ENCODE measurements at places on chromosomes 2 and 18. TPM values are rescaled to one million over a fixed set of nuclear protein-coding genes. Genes with fewer than 3 reads are reported as not detected.

The TMBIM1 gene
- total RNA-seq = 112 TPM

The GAL3ST2 gene
- not detected for total RNA-seq

The NCKAP5 gene
- not detected for total RNA-seq

The MOGAT1 gene
- total RNA-seq = not detected

The BCS1L gene
- 27.6 TPM for total RNA-seq

The TRABD2A gene
- 288 TPM for total RNA-seq

The NETO1 gene
- not detected for total RNA-seq

The EGR4 gene
- 0.15 TPM for total RNA-seq

The SAG gene
- total RNA-seq = 0.05 TPM

The TXNDC2 gene
- not detected for total RNA-seq

The ZC3H8 gene
- total RNA-seq = 8.8 TPM

The METTL4 gene
- total RNA-seq = 31.1 TPM

The MALT1 gene
- total RNA-seq = 67.9 TPM

The RSAD2 gene
- 5.6 TPM for total RNA-seq

The NPHP1 gene
- total RNA-seq = 0.11 TPM

GRCh38 chr18:70299393-70299792, 10.5 kb downstream of the SOCS6 start:
- no peaks in the 10 kb centered on the region for H3K27me3 ChIP-seq
- H3K36me3 ChIP-seq = no peaks in the 10 kb centered on the region
- DNase-seq = no peak

DNA sequence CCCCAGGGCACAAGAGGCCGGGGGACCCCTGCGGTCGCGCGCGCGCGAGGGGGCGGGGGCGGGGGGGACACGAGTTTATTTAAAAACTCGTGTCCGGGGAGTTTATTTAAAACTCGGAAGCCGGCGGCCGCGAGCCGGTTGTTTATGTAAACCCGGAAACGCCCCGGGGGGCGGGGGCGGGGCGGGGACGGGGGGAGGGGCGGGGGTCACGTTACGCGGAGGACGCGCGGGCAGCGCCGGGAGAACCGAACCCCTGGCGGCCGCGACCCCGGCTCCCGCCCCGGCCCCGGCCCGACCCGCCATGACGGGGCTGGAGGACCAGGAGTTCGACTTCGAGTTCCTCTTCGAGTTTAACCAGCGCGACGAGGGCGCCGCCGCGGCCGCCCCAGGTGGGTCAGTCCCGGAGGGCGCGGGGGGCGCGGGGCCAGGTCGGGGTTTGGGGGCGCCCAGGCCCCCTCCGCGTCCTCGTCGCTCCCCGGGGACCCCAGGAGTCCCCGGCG, 4.4 kb downstream of the NFATC1 start:
- no peaks in the 10 kb centered on the region for H3K36me3 ChIP-seq
- H3K4me1 ChIP-seq = peaks cover 22% of the 10 kb centered on the region

GRCh38 chr2:62526531-62527381, 20.8 kb upstream of the TMEM17 start:
- no peaks in the 10 kb centered on the region for H3K27me3 ChIP-seq
- H3K4me3 ChIP-seq = no peak overlapping the region
- H3K4me1 ChIP-seq = no peaks in the 10 kb centered on the region
- no peaks in the 10 kb centered on the region for H3K36me3 ChIP-seq
- no peak overlapping the region for H3K27ac ChIP-seq
- DNase-seq = no peak

DNA sequence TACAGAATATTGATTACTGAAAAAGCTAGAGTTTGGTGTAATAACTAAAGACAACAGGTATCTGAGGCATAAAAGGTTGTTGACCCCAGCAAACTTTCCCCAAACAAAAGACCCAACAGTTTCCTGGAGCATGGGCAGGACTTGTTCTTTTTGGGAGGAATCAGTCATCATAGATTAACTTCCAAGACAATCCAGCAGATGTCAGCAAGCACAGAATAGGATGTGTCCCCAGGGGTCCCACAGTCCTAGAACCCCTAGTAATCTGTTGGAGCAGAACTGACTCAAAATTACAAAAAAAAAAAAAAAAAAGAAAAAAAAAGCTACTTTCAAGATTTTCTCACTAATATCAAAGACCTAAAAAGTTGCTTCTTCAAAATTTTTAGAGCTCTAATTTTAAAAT, 564.7 kb upstream of the SLC39A10 start:
- no peak overlapping the region for H3K4me3 ChIP-seq
- no peaks in the 10 kb centered on the region for H3K36me3 ChIP-seq
- H3K27me3 ChIP-seq = no peaks in the 10 kb centered on the region

GRCh38 chr2:88053296-88053695, 2.3 kb downstream of the KRCC1 start:
- H3K4me1 ChIP-seq = peaks cover 13% of the 10 kb centered on the region
- no peaks in the 10 kb centered on the region for H3K27me3 ChIP-seq
- H3K36me3 ChIP-seq = no peaks in the 10 kb centered on the region

- H3K4me1 ChIP-seq = no peaks in the 10 kb centered on the region
- H3K27me3 ChIP-seq = no peaks in the 10 kb centered on the region
Measured at GRCh38 chr18:37270038-37270665, 295.4 kb downstream of the CELF4 start.

GRCh38 chr2:196891136-196891535, 35.4 kb downstream of the PGAP1 start:
- H3K27ac ChIP-seq = no peak overlapping the region
- H3K4me3 ChIP-seq = no peak overlapping the region
- DNase-seq = no peak
- H3K36me3 ChIP-seq = no peaks in the 10 kb centered on the region
- no peaks in the 10 kb centered on the region for H3K27me3 ChIP-seq

DNA sequence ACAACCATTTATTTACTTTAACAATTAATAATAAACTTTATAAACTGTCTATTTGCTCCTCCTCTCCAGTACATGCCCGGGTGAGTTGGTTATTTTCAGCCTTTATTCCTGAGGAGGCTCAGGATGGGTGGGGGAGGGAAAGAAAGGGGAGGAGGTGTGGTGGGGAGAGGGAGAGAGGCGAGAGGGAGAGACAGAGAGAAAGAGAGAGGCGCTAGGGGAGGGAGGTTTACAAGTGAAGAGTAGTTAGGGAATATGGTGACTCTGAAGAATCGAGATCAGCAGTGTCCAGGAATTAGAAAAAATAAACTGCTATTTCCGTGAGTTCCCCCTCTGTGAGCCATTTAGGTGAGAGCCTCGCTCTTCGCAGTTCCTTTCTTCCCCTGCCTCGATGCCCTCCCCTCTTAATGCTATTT, 138.9 kb downstream of the MEIS1 start:
- no peaks in the 10 kb centered on the region for H3K36me3 ChIP-seq
- no peak for DNase-seq
- no peaks in the 10 kb centered on the region for H3K4me1 ChIP-seq
- H3K27ac ChIP-seq = no peak overlapping the region
- no peak overlapping the region for H3K4me3 ChIP-seq

- H3K4me3 ChIP-seq = no peak overlapping the region
- H3K4me1 ChIP-seq = no peaks in the 10 kb centered on the region
- H3K27ac ChIP-seq = no peak overlapping the region
- no peaks in the 10 kb centered on the region for H3K36me3 ChIP-seq
- no peaks in the 10 kb centered on the region for H3K27me3 ChIP-seq
Measured at GRCh38 chr2:10158681-10159080, 36.1 kb downstream of the RRM2 start.

GRCh38 chr2:173239644-173240043, 115.0 kb upstream of the CDCA7 start:
- H3K4me3 ChIP-seq = no peak overlapping the region
- H3K36me3 ChIP-seq = no peaks in the 10 kb centered on the region
- no peak for DNase-seq
- no peaks in the 10 kb centered on the region for H3K4me1 ChIP-seq

GRCh38 chr2:107197594-107198294, 311.8 kb upstream of the ST6GAL2 start:
- no peak overlapping the region for H3K4me3 ChIP-seq
- H3K27me3 ChIP-seq = no peaks in the 10 kb centered on the region
- no peak overlapping the region for H3K27ac ChIP-seq

DNA sequence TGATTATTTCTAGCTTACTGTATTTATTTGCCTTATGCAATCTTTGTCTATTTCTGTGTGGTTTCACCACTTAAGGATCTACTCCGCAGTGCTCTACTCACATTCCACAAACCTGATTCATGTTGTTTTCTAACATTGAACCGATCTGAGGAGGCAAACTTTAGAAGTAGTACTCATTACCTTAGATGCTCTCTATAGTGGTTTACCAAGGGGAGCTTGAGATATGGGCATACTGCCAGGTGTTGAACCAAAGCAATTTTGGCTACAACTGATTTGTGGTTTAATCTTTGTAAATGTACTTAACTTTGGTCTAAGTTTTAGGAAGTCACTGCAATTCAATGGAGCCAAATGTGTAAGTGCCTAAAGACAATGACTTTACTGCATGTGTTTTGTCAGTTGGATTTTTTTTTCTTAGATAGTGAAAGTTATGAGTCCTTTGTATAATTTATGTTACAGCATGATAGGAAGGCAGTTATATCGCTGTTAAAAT, 50.1 kb downstream of the MAP2 start:
- no peaks in the 10 kb centered on the region for H3K4me1 ChIP-seq
- no peak overlapping the region for H3K4me3 ChIP-seq
- no peaks in the 10 kb centered on the region for H3K27me3 ChIP-seq
- DNase-seq = no peak
- no peaks in the 10 kb centered on the region for H3K36me3 ChIP-seq
- H3K27ac ChIP-seq = no peak overlapping the region

- DNase-seq = no peak
- no peaks in the 10 kb centered on the region for H3K27me3 ChIP-seq
- H3K4me1 ChIP-seq = no peaks in the 10 kb centered on the region
Measured at GRCh38 chr2:127574656-127575055, 39.2 kb downstream of the MYO7B start.

DNA sequence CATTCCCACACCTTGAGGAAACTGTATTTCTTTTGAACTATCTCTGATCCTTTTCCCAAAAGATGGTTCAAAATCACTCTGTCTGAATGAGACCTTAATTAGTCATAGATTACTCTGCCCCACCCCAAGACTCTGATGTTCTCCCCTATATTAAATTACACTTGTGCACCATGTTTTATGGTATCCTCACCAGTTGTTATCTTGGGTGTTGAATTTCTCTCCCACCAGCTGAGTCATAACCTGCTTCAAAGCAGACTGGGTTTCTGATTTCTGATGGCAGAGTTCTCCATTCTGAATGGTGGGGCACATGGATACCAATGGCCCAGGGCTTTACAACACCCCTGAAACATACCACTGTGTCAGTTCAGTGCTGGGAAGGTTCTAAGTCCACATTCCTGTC, 15.0 kb downstream of the CDH20 start:
- no peaks in the 10 kb centered on the region for H3K4me1 ChIP-seq
- no peak for DNase-seq
- no peak overlapping the region for H3K27ac ChIP-seq

DNA sequence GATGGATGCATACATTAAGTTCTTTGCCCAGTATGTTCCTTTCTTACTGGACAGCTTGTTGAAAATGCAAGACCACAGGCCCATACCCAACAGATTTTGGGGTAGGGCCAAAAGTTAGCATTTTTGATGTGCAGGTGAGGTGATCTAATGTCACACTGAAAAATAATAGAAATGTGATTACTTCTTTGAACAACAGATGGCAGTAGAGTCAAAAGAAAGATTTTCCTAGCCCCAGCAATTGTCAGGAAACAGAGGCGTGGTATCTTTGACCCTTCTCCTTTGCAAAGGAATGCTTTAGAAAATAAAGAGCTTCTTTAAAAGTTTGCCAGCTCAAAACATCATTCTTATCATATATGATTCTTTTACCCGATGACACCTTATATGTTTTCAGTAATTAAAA, 343.6 kb upstream of the SYT4 start:
- no peaks in the 10 kb centered on the region for H3K36me3 ChIP-seq
- H3K27ac ChIP-seq = no peak overlapping the region
- no peak overlapping the region for H3K4me3 ChIP-seq
- no peak for DNase-seq

DNA sequence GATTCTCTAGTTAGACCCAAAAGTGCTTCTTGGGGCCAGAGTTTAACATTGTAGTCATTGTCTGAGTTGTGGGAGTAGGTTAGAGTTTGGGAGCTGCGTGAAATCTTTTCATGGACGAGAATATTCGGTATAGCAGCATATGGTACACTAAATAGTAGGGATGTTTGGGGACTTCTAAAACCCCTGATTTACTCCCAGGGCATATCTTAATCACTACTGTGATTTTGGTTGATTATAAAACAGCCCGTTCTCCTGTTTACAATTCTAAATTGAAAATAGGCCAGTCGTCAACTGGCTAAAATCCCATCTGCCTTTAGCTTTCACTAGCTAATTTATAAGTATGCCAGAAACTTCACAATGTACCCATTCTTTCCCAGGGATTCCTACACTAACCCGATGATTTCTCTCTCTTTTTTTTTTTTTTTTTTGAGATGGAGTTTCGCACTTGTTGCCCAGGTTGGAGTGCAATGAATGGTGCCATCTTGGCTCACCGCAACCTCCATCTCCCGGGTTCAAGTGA, 44.3 kb downstream of the MOB4 start:
- no peaks in the 10 kb centered on the region for H3K27me3 ChIP-seq
- H3K4me1 ChIP-seq = no peaks in the 10 kb centered on the region
- no peak overlapping the region for H3K27ac ChIP-seq
- H3K36me3 ChIP-seq = no peaks in the 10 kb centered on the region

All from naive thymus-derived CD4-positive, alpha-beta T cell (primary cell).